Esophagus mucosa (tissue), 1 donor: ENCODE measurements at places on chromosomes 1 and 21.
A peak's percentile ranks its signal among the peaks of the same experiment; 100 is the strongest.

DNA sequence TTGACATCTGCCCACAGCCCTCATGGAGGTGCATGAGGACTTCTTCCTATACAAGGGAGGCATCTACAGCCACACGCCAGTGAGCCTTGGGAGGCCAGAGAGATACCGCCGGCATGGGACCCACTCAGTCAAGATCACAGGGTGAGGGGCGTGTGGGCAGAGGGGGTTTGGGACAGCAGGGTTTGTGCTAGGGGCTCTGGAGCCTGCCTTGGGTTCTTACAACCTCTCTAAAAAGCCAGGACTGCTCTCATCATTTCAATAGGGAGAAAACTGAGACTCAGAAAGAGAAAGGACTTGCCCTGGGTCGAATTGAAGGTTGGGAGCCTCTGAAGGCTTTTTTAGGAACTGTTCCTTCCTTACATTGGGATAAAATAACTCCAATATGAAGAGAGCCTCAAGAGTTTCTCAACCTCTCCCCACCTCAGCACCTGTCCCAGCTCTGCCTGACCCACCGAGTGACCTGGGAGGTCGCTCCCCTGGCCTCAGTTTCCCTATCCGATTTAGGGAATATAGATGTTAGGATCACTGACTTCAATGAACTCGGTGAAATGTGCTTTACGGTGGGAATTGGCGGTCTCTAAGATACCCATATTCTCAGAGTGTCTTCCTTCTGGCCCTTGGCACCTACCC is 9.5 kb downstream of the TINAGL1 start:
- no peak for ATAC-seq

GRCh38 chr1:231021540-231022031 is 18.5 kb downstream of the FAM89A start:
- ATAC-seq: no peak

- ATAC-seq: no peak
Measured at GRCh38 chr1:203567596-203567995, 59.0 kb upstream of the ATP2B4 start.

DNA sequence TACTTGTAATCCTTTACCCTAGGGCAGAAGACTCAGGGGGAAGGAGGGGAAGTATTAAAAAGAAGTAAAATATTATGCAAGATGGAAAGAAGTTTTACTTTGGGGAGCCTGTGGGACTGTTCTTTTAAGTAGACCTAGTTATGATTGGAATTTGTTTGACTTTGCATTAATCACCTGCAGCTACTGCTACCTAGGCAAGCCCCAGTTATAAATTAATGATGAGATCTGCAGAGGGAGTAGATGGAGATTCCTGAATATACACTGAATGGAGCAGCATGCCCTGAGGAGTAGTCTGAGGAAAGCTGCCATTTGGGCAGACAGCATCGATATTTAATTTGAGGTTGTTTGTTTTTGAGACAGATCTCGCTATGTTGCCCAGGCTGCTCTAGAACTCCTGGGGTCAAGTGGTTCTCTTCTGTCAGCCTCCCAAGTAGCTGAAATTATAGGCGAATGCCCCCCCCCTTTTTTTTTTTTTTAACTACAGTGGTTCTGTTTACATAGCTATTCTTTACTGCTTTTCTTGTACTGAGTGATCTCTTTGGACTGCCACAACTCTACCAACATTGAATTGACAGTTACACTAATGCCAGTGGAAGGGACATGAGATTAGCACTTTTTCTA is 81.4 kb upstream of the SERTAD4 start:
- ATAC-seq: no peak

DNA sequence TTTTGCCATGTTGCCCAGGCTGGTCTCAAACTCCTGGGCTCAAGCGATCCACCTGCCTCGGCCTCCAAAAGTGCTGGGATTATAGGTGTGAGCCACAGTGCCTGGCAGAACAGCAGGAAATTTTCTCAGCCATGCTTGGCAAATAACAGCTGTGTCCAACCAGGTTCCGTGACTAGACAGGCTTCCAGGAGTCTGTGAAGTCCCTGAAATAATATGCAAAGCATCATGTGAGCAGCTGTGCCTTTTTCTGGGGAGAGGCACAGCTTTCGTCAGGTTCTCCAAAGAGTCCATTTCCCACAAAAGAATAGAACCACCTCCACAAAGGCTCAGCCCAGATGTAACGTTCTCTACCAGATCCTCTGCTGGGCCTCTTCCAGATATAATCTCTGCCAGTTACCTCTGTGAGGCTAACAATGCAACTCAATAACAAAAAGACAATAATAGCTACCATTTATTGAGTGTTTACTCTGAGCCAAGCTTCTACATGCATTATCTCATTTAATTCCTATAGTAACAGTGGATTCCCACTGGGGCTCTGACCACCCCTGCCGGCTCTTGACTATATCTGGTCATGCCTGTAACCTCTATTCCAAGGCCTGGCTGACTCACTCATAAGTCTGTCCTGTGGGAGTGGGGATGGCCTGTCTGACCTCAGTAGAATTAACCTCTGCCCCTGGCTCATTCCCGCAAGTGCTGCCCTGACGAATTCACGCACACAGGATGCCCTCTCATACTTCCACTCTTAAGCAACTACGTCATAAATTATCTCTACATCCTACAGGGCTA is 4.0 kb upstream of the NKAIN1 start:
- no peak for ATAC-seq

GRCh38 chr1:21514245-21514644 is 5.0 kb downstream of the ALPL start:
- peak; percentile 10 for ATAC-seq

DNA sequence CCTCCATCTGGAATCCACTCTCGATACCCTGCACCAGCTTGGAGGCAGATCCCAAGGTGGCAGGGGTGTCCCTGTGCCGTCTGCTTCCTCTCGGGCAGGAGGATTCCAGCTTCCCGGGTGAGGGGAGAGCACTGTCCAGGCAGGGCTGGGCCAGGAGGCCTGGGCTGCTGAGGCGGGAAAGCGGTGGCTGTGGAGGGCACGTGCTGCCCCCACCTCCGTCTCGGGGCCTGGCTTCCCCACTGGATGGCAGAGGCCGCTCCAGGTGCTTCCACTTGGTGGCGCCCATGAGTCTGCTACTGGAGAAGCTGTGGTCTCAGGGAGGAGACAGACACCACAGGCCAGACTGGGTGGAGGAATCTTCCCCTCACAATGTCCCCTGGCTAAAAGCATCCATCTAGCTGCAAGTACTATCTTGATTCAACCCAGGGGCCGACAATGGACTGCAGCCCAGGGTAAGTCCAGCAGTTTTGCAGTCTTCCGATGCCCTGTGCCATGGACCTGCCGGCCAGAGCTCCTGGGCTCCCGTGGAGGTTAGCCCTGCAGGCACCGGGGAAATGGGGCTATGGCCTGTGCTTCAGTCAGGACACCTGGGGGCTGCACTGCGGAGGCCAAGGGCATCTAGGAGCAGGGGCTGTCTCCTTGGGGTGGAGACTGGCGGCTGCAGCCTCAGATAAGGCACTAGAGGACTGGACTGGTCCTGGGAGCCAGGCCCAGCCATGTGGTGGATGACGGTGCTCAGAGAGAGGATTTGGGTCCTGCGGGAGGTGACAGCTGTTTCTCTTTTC is 41.3 kb upstream of the EIF4G3 start:
- peak; percentile 34 for ATAC-seq

DNA sequence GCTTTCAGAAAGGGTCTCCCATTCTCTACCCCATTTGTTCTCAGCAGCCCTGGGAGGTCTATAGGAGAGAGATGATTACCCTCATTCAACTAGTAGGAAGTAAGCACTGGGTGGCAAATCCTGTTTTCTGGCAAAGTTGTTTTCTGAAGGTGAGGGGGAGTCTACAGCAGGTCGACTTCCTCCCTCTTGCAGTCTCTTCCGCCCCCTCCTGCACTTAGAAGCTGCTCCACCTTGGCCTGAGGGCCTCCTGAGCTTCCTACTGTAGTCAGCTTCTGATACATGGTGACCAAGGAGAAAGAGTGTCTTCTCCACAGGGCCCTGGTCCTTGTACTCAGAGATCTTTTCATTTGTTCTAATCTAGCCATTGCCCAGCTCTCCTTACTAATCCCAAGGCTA is 93.1 kb downstream of the RGL1 start:
- ATAC-seq: no peak

DNA sequence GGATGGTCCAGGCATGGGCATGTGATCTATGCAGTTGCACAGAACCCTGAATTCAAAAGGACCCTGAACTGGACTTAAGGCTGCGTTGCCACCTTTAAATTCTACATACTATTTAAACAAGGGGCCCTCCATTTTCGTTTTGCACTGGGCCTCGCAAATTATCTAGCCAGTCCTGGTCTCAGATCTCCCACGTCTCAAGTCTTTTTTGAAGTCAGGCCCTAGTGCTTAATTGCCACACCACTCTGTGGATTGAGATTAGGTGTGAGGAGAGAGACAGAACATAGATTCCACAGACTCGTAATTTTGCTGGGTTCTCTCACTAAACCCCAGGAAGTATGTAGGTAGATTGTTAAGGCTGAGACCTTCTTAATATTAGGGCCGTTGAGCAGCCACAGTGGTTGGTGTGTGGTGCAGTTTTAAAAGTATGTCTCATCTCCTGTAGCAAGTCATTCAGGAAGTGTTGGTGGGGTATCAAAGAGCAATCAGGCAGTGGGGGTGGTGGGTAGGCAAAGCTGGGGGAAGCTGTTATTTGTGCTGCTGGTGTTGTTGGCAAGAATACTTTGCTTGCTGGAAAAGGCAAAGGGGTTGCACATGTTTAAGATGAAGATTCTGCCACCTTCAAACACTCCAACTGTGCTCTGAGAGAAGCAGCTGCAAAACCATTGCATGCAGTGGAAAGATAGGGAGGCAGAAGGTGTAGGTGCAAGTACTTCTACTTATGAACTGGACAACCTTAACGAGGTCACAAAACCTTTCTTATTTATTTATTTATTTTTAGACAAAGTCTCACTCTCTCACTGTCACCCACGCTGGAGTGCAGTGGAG is 11.2 kb downstream of the CD84 start:
- ATAC-seq: no peak

- ATAC-seq: no peak
Measured at GRCh38 chr1:200739702-200740570, 1.2 kb downstream of the CAMSAP2 start.

- no peak for ATAC-seq
Measured at GRCh38 chr1:196563768-196564167, 44.5 kb downstream of the KCNT2 start.

DNA sequence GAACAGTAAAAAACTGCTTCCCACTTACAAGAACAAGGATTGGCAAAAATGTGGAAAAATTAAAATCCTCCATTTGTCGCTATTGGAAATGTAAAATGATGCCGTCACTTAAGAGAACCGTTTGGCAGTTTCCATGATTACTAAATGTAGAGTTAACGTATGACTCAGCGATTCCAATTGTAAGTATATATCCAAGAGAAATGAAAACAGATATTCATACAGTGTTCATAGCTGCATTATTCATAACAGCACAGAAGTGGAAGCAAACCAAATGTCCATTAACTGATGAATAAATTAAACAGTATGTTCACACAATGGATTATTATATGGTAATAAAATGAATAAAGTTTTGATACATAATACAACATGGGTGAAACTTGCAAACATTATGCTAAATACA is 971.0 kb downstream of the AMY1C start:
- no peak for ATAC-seq

- no peak for ATAC-seq
Measured at GRCh38 chr1:115980998-115981993, 5.0 kb downstream of the SLC22A15 start.

DNA sequence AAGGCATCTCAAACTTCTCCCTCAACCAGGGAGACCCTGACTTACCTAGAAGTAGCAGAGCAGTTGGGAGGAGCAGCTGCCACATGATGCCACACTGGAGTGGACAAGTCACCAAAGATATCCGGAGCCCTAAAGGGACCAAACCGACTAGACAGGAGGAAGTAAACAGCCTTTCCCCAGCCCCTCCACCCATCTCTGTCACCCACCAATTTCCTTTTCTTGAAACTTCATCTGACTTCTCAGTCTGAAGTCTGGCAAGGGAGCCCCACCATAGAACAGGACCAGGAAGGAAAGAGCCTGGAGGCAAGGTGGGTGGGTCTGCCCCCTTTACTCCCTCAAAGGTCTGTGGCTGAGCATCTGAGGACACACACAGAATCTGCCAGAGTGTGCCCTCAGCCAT is at the start of gene FCGR3A:
TSS of gene FCGR3A (minus strand) at position 167 of the 400 bp plus-strand sequence. CDS start at position 85, 82 bp downstream.
- ATAC-seq: no peak

GRCh38 chr1:81802707-81803430 is 2.1 kb downstream of the ADGRL2 start:
- ATAC-seq: peak; percentile 56

DNA sequence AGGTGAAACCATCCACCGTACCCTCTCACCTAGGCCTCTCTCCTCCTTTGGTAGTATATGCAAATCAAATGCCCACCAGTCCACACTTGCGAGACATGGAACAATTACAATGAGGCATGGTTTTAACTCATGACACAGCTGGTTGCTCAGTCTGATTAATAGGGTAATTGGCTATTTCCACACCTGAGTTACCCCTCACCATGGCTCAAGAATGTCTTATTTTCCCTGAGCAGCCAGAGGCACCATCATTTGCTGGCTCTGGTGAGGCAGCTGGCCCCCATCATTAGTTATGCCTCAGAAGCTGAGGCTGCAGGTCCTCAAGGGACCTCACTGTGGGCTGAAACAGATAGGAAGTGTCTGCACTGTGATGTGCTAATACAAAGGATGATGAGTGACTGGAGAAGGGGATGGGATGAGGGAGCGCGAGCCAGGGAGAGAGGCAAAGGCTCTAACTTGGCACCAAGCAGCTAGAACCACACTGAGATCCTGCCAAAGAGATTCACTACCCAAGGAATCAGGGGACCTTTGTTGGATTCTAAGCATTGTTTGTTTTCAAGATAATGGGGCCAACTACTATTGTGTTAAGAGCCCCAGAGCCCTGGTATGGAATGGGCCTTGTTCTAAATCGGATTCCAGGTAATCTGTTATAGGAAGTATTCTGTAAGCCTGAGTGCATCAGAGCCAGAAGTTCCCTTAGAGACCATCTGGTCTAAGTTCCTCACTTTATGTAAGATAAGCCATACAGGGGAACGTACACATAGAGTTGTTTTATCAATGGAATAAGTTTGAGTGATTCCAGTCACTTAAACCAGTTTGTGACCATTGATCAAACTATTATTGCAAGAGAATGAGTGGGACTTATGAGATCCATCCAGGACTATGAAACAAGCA is 80.0 kb upstream of the CNTN2 start:
- ATAC-seq: no peak

DNA sequence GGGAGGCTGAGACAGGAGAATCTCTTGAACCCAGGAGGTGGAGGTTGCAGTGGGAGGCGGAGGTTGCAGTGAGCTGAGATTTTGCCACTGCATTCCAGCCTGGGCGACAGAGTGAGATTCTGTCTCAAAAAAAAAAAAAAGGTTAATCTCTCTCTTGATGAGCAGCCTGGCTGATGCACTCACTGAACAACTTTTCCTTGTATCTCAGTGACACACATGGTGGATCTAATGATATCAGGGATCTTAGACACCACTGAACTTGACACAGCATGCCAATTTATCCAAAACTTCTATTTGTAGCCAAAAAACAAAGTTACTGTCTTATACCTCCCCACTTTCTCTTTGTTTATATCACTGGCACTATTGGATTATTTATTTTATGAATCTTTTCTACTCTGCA is 16.2 kb downstream of the RHBDL2 start:
- no peak for ATAC-seq

GRCh38 chr1:221416723-221417122 is 325.2 kb downstream of the DUSP10 start:
- peak; percentile 76 for ATAC-seq

GRCh38 chr1:179015396-179015795 is 10.3 kb upstream of the FAM20B start:
- ATAC-seq: no peak

- peak; percentile 42 for ATAC-seq
Measured at GRCh38 chr1:172254521-172255222, 165.8 kb upstream of the C1orf105 start.
